SHP77 treated with DMSO at 0.1 percent for 48 hours (cell line): ENCODE measurements at places on chromosomes 11 and 22.

DNA sequence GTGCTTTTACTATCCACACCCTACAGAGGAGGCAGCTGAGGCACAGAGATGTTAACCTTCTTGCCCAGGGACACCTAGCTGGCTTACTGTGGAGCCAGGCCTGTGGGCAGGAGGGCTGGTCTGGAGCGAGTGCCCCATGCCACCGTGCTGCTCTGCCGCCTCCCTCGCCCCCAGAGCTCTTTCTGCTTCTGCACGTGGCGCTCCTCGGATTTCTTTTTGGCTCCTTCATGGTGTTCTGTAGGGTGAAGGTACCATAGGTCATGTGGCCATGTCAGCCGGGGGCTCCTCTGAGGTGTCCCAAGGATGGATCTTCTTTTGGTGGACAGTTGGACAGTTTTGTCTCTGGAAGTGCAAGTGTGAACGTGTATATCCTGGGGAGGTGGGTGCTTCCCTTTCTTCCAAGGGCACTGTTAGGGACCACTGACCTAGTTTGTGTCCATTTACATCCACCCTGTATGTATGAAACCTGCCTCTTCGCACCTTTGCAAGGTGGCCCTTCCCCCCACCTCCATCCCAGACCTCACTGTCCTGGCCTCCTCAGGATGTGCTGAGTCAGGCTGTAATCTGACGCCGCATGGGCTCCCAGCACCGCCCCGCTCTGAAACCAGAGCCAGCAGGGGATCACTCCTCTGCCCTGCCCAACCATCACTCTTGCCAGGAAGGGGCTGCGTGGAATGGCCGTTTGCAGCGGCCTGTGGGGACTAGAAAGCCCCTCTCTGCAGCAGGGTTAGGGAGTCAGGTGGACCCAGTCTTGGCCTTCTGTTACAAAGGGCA lies 31.7 kb downstream of the POLR3H start:
- DNase-seq: no peak

GRCh38 chr11:62687508-62688396 lies 1.6 kb downstream of the LRRN4CL start:
- DNase-seq: no peak

DNA sequence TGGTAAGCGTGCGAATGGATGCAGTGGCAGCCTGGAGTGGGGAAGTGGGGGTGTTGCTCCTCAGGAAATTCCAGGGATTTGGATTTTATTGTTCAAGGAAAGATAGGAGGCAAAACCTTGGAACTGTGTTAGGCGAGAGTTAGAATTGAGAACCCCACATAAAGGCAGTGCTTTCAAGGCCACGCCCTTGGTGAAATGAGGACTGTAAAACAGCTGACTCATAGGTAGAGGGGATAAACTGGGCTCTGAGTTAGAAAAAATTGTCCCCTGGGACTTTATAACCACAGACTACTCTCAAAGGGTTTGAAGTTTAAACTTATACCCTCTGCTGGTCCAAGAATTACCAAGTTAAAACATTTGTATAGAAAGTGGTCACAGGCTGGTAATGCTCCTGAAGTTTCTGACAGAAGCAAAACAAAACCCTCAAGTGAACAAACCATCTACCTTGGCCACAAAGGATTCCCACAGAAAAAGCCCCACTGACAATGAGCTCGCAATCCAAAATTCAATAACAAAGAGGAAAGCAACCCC lies 250.3 kb upstream of the TBCEL start:
- no peak for DNase-seq

DNA sequence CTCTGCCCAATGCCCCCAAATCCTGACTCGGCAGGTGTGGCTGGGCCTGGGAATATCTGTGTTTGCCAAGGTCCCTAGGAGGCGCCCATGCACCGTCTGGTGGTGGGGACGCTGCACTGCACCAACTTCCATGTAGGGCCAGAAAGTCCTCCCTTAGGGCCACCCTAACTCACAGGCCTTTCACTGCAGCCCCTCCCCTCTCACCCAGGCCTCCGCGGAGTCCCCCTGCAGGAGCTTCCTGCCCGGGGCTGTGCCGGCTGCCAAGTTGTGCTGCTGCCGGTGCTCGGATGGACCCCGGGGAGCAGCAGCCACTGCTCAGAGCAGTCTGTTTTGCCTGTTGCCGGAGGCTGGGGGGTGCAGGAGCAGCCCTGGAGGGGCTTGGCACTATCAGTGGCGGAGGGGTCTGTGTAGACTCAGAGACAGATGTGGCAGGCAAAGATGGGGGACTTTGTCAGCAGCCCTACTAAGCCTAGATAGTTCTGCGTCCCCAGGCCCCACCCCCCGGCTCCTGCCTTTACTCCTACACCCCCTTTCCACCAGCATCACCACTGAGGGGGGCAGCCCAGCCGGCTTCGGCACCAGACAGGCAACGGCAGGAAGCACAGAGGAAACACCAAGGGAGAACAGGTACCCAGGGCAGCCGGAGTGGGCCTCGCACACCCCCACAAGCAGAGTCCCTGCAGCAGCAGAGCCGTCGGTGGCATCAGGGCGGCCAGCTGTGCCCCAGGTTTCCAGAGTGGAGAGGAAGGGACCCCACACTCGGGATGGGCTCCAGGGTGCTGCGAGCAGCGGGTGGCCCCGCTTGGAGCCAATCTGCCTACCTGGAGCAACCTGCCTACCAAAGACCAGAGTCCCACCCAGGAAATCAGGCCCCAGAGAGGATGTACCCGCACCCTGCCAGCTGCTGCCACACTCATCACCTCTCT lies 124.3 kb downstream of the TRIM29 start:
- DNase-seq: no peak

GRCh38 chr11:75238595-75239440 lies 1.8 kb upstream of the TPBGL start:
- DNase-seq: no peak

GRCh38 chr11:17744151-17744940 lies 9.8 kb downstream of the KCNC1 start:
- no peak for DNase-seq

GRCh38 chr11:79258576-79258975 lies 182.3 kb downstream of the TENM4 start:
- DNase-seq: no peak

GRCh38 chr11:44033411-44033850 lies 14.3 kb upstream of the ACCSL start:
- DNase-seq: no peak

- DNase-seq: peak; percentile 46
Observed at GRCh38 chr22:36331306-36331911, 56.4 kb downstream of the MYH9 start.

- no peak for DNase-seq
Observed at GRCh38 chr11:16335236-16335962, 20.9 kb downstream of the SOX6 start.

DNA sequence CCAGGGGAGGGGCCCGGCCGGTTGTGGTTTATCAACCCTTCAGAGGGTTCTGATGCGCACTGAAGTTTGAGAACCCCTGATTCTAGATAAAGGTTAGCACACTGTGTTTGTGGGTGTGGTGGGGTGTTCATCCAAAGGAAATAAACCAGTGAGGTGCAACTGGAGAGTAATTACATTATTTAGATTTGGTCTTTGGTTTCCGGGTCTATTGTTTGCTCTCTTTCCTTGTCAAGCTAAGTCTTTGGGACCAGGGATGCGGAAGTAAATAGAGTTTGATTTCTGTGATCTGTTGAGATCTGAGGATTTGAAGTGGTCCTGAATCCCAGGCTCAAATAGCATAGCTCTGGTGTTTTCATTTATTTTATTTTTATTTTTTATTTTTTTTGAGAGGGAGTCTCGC lies 50.5 kb upstream of the CLMP start:
- DNase-seq: no peak

GRCh38 chr11:133081730-133082452 lies 450.4 kb downstream of the OPCML start:
- DNase-seq: no peak

- DNase-seq: no peak
Observed at GRCh38 chr22:38710866-38711265, 5.1 kb downstream of the GTPBP1 start.

DNA sequence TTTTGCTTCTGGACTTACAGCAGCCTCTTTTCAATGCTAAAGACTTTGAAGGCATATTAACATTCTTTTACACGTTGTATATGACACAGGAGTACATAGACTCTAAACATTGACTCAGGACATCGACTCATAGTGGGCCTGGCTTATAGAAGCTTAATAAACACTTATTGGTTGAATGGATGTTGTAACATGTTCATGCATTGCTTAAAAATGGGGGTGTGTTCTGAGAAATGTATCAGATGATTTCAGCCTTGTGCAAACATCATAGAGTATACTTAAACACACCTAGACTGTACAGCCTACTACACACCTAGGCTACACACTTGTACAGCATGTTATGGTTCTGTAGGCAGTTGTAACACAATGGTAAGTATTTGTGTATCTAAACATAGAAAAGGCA lies 17.9 kb downstream of the TTC17 start:
- no peak for DNase-seq

DNA sequence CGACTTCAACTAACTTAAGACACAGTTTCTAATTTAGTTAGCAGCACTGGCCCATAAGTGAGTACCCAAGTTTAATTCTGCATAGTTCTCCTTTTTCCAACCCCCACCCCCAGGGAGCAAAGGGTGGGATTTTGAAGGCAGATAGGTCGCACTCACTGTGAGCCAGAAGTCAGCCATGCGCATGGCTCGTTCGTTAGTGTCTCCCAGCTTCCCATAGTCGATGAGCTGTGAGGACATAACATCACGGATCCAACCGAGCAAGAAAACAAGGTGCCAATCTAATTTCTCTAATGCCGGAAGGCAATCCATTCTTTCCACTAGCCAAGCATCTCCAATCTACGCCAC lies 577 bp downstream of the MRPL17 start:
- DNase-seq: no peak

DNA sequence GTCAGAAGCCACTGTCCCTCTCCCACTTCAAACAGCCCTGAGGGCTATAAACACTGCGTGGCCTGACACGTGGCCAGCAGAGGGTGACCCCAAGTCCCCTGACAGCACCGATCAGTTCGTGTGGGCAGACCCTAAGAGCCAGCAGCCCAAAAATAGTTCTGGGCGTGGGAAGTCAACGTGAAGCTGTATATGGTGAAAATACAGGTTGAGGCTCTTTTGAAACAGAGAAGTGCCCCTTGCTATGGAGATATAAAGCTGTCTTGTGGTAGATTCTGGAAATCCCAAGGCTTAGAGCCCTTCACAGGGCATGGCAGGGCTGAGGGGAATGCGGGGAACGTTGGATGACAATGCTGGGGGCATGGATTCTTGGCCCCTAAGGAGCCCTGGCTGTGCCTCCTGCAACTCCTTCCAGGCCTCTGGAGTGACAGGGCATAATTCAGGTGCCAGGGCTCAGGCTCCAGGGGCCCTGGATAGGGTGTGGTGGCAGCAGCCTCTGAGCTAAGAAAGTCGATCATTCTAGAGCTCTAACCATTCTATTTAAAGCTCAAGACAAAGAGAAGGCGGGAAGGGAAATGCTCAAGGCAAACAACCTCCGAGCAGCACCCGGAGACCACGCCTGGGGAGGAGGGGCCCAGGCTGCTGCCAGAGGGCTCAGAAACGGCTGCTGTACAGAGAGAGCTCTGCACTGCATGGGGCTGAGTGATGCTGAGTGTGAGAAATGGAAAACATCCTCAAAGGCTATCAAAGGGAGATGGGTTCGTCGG lies 60.4 kb upstream of the CD5 start:
- peak; percentile 91 for DNase-seq

DNA sequence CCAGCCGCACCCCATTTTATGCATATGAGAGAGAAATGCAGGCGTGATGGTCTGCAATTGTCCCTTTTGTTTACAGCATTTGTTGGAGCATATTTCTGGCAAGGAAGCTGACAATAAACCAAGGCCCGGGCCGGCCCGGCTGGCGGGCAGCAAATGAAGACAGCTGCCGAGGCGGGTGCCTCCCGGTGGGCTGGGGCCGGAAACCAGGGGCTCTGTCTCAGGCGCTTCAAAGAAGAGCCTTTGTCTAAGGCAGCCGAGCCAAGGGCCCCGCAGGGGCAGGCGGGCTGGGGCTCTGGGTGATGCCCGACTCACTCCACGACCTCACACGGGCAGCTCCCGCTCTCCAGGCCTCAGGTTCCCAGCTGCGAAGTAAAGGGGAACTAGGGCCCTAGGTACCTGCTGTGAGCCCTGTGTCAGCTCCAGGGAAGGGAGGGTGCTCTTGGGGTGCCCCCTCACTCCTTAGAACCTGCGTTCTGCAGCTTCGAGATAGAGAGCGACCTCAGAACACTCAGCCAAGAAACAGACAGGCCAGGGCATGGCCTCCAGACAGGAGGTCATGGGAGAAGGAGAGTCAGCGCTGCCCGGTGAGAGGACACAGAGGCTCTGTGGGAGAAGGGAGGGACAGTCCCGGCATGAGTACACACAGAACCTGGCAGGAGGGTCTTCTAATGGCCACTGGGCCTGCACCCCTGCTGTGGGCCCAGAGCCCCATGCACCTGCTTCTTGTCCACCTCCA lies 2.4 kb downstream of the LINC01488 start:
- DNase-seq: no peak

DNA sequence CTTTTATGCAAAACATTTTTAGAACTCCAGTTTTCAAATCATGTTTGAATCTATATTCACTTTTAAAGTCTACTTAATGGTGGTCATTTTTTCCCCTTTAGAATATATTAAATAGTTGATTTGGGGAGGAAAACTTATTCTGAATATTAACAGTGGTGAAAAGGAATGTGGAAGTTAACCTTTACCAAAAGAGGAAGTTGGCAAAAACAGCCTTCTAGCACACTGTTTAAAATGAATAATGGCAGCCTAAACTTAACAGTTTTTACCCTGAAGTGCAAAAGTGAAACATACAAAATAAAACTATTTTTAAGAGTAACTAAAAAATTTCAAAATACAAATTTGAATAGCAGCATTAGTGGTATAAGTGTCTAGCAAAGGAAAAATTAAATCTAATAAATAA lies 86.4 kb downstream of the GRK3 start:
- DNase-seq: no peak

- DNase-seq: no peak
Observed at GRCh38 chr11:15841931-15842740, 514.2 kb downstream of the SOX6 start.

DNA sequence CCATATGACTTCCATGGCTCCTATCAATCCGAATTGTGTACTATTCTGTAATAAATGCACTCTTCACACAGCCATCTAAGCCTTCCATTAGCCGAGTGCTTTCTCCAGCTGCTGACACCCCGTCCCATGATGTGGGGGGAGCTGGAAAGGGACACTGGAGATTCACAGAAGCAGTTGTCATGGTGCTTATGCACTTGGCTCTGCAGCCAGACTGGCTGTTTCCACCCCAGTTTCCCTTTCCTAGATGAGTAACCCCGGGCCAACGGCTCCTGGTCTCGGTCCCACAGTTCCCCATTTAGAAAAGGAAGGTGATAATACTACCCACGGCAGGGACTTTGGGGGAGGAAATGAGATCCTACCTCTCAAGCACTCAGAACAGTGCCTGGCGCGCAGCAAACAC lies 244.9 kb upstream of the SYN3 start:
- DNase-seq: no peak

- peak; percentile 15 for DNase-seq
Observed at GRCh38 chr11:119505861-119506260, 82.9 kb upstream of the THY1 start.
